ENCODE measurements at places on chromosomes 3 and 15.

- DNase-seq = no peak
These were observed 689.1 kb upstream of the DPPA4 start for GRCh38 chr3:110026421-110026820.

GRCh38 chr3:185397676-185398075, 34.7 kb downstream of the MAP3K13 start:
- no peak for DNase-seq

- DNase-seq = no peak
These were observed 28.3 kb upstream of the TRPM1 start for GRCh38 chr15:31129769-31130303.

DNA sequence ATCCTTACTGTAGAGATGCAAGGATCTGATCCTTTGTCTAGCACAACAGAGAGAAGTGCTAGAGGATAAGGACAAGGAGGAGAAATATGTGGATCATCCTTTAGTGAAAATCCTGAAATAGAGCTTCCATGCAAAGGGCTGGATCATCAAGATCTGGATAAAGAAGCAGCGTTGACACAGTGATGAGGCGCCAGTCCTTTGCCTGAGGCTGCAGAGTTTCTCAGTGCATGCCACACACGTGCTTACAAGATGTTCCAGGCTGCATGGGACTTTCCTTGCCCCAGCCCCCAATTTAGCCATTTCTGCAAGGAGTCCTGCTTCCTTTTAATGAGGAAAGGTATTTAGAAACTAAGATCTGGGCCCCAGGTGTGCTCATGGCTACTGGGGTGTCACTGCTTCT, 7.2 kb upstream of the ABTB1 start:
- no peak for DNase-seq

DNA sequence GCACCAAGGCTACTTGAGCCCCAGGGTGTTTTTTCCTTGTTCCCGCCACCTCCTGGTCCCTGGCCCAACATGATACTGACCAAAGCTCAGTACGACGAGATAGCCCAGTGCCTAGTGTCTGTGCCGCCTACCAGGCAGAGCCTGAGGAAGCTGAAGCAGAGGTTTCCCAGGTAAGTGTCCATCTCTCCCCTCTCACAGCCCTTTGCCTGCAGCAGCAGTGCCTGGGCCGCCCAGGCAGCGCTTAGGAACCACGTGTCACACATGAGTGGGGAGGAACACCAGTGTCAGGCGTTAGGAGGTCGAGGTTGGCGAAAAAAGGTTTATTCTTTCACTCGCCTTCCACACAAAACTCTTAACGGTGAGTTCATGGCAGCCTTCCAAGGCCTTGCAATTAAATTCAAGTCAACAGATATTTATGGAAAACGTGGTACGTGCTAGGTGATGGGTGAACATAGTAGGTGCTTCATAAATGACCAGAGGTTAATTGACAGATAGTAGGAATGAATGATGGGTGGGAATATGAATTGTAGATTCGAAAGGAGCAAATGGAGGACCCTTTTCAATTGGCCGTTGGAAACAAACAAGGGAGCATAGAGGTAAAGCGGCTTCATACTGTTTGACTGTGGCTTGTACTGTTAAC, 486 bp downstream of the CDIN1 start:
- DNase-seq = no peak

- no peak for DNase-seq
These were observed 819.7 kb downstream of the FHIT start for GRCh38 chr3:60431599-60431958.

GRCh38 chr3:130473416-130473815, 43.6 kb upstream of the COL6A6 start:
- no peak for DNase-seq

DNA sequence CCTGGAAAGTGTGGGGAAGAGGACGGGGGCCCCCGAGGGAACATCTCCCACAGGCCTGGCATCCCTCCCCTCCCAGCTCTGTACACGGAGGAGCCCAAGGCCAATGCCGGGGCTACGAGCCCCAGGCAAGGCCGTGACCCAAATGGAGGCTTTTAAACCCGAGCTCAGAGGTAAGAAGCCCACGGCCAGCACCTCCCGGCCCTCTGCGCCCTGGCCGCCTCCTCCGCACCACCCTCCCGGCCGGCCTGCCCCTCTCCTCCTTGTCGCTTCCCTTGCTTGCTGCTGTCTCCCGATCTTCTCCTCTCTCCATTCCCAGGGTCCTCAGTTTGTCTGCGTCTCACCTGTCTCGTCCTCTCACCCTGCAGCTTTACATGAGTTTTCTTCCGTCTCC, 1.3 kb downstream of the MUC4 start:
- no peak for DNase-seq

DNA sequence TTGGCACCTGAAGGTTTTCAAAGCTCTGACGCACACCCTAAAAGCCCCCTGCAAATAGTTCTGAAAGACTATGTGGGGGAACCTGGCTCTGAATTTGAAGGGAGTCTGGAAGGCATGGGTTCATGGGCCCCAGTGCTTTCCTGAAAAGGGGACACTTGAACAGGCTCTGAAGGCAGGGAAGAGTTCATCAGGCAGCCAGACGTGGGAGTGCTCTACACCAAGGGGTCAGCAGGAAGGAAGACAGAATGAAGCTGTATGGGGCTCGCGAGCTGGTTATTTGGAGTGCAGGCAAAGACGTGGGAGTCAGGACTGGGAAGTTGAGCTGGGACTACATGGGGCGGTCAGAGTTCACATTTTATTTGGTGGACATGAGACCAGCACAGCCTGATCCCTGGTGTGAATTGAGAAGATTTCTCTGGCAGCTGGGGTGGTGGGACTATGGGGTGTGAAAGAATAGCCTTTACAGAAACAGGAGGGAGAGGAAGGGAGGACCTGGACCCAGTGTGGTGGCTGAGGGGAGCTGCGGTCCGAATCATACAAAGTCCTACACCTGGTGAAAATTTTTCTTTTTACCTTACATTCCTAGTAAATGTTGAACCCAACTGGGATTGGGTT, 12.6 kb downstream of the ABHD6 start:
- no peak for DNase-seq

DNA sequence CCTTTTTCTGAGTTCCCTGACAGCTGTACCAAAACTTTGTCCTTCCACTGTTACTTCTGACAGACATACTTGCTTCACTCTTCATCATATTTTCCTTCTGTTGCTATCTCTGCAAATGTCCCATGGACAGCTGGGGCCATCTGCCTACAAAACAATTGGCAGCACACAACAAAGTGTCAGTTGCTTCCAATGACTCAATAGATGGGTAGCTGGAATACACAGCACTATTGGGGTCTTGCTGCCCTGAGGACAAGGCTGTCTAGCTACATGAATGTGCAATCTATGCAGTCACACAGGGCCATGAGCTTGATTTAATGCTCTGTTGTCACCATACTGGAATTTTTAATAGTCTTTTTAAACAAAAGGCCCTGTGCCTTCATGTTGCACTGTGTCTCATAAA, 192.8 kb downstream of the DTWD1 start:
- DNase-seq = no peak

GRCh38 chr15:89389841-89390603, 55.4 kb upstream of the POLG start:
- DNase-seq = no peak

GRCh38 chr15:101533371-101534140, 44.0 kb upstream of the PCSK6 start:
- no peak for DNase-seq

DNA sequence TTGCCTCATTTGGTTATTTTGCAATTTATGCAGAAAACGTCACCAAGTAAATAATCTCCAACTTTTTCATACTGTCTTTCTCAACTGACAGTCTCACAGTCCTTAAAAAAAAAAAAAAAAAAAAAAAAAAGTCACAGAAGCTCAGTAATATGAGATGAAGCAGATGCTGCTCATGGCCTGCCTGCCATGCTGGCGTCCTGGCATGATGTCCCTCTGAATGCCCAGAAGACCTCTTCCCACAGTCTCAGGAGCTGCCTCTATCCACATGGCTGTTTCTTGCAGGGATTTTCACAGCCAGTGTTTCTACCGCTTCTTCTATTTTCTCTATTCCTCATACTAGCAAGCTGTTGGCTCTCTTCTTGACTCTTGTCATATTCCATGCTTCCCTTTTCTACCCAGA, 87.7 kb downstream of the TGFBR2 start:
- no peak for DNase-seq

Measured in LNCaP clone FGC (cell line).